Right atrium auricular region (tissue), 2 donors: ENCODE measurements at places on chromosomes 1 and 21. TPM values are rescaled to one million over a fixed set of nuclear protein-coding genes. Genes with fewer than 3 reads are reported as not detected.

GRCh38 chr1:75130865-75131564, 3.2 kb upstream of the LHX8 start:
- no peak for DNase-seq

GRCh38 chr21:45482899-45483821, 59.1 kb downstream of the SLC19A1 start:
- no peak for DNase-seq

Gene ZNF678
- total RNA-seq = 2.7 TPM

- no peak for DNase-seq
Observed at GRCh38 chr1:204126386-204126785, 25.5 kb downstream of the ETNK2 start.

Gene APOBEC4
- total RNA-seq = not detected

Gene RBM34
- 33.5 TPM for total RNA-seq

Gene L1TD1
- total RNA-seq = not detected

DNA sequence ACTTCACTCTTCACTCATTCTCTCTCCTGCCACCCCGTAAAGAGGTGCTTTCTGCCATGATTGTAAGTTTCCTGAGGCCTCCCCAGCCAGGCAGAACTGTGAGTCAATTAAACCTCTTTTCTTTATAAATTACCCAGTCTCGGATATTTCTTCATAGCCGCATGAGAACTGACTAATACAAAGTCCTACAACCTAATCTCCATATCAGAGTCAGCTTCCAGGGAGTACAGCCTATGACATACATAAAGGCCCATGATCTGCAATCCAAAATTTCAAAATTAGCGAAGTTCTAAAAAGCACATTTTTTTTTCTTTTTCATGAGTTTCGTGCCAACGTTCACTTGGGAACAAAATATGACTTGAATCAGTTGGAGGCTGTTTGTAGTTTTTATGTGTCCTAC, 256.9 kb upstream of the DUSP10 start:
- DNase-seq = no peak

GRCh38 chr1:171343727-171344472, 29.9 kb downstream of the FMO4 start:
- DNase-seq = no peak

DNA sequence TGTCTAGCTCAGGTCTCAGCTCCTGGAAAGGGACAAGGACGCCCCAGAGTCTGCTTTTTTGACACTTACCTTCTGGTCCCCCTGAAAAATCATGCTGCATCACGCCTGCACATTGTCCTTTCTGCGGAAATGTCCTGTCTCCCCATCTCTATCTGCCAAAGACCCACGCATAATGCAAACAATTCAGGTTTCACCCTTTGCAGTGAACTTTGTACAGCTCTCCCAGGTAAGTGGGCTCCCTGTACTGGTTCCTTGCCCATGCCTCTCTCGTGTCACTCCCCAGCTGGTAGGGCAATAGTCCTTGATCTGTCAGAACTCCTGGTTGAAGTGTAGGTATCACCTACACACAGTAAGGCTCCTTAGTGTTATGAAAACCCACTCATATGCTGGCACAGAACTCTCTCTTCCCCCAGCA, 102.9 kb upstream of the IRF2BP2 start:
- no peak for DNase-seq

DNA sequence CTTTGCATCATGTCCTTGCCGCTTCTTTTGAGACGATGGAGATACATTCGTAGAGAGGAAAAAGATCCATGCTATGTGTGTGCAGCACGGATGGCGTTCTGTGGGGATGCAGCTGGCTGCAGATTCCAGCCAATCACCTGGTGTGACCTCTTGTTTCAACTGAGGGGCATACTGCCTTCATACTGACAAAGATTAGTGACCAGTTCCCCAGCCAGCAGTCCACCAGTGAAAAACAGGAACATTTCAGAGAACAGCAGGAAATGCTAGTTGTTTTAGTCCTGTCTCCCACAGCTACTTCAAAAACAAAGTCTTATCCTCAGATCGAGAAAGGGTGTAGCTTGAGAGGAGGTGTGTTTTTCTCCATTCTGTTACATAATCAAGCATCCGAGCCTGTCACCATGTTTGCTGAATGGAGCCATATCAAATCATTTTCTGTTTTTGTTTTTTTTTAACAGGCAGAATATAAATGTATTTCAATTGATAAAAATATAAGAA, 255.7 kb upstream of the FMN2 start:
- no peak for DNase-seq

Gene LPAR3
- total RNA-seq = 40.4 TPM

Gene SHISAL2A
- not detected for total RNA-seq

GRCh38 chr1:30754684-30755171, 2.8 kb downstream of the LAPTM5 start:
- no peak for DNase-seq

- no peak for DNase-seq
Observed at GRCh38 chr1:33168556-33169289, 13.1 kb downstream of the TRIM62 start.

Gene RASSF5
- 17.5 TPM for total RNA-seq

DNA sequence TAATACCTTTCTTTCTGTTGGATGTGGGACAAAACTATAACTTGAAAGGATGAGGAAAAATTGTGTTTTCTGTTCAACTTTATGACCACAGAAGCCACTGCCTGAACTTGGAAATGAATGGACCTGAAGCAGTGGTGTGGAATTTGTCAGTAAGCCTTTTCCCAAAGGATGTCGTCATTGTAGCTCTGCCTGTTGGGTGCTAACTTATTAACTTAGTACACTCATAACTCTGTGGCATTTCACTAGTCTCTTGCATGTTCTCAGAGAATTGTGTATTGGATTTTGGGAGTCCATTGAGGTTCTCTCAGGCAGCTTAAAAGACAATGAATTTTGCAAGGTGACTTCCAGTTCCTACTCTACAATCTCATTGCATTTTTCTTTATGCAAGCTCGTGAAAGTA, 49.6 kb downstream of the KCNK2 start:
- no peak for DNase-seq

Gene KRTAP11-1
- not detected for total RNA-seq

- DNase-seq = no peak
Observed at GRCh38 chr1:41682845-41683625, 198.6 kb upstream of the EDN2 start.

GRCh38 chr1:156908541-156908940, 11.9 kb upstream of the LRRC71 start:
- no peak for DNase-seq

Gene SPRR1A
- not detected for total RNA-seq

GRCh38 chr21:42695697-42696380, 42.4 kb downstream of the PDE9A start:
- no peak for DNase-seq

GRCh38 chr1:227295609-227296008, 22.7 kb downstream of the CDC42BPA start:
- DNase-seq = no peak

- no peak for DNase-seq
Observed at GRCh38 chr1:109425391-109426280, 612 bp downstream of the PSMA5 start.

- no peak for DNase-seq
Observed at GRCh38 chr1:87173231-87173630, 155.4 kb upstream of the LMO4 start.

- DNase-seq = no peak
Observed at GRCh38 chr1:98429965-98430443, 231.5 kb upstream of the SNX7 start.

- DNase-seq = no peak
Observed at GRCh38 chr1:62285440-62285839, 33.8 kb downstream of the KANK4 start.

GRCh38 chr1:173467426-173467825, 9.7 kb upstream of the PRDX6 start:
- DNase-seq = no peak

- DNase-seq = no peak
Observed at GRCh38 chr1:156664046-156664766, 13.0 kb downstream of the NES start.

DNA sequence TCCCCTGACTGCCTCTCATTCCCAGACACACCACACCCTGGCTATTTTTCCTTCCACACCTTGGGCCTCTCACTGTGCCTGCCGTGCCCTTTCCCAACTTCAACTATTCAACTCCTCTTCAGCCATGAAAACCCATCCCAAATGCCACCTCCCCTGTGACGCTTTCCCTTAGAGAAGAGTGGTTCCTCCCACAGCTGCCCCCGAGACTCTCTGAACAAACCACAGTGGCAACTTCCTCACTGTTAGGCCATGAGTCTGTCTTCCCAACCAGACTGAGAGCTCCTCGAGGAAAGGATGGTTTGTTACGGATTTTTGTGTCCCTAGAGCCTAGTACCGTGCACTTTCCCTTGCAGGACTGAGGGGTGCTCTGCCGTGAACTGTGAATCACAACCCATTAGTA, 59.2 kb downstream of the LRRN2 start:
- DNase-seq = no peak

DNA sequence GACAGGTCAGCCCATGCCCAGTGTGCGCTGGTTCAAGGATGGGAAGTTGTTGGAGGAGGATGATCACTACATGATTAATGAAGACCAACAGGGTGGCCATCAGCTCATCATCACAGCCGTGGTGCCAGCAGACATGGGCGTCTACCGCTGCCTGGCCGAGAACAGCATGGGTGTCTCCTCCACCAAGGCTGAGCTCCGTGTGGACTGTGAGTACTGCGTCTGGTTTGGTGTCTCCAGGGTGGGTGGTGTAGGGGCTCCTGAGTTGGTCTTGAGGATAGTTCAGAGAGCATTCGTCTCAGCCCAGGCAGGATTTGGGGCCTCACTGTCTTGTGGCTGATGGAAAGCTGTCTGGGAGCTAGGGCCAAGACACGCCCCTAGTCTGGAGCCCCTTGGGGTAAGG, 83.2 kb downstream of the TRIM11 start:
- no peak for DNase-seq

Gene PRAMEF8
- total RNA-seq = not detected

Gene OR10Z1
- not detected for total RNA-seq

Gene MTARC1
- 4.0 TPM for total RNA-seq

- DNase-seq = peak; percentile 75
Observed at GRCh38 chr1:86156566-86157455, at the start of gene COL24A1. TSS of gene COL24A1 (minus strand) at chr1:86156772. CDS start at chr1:86156396, 376 bp downstream.

- no peak for DNase-seq
Observed at GRCh38 chr1:63442141-63442475, 74.7 kb downstream of the ALG6 start.

Gene TCHH
- total RNA-seq = 0.12 TPM

Gene CCDC27
- not detected for total RNA-seq

DNA sequence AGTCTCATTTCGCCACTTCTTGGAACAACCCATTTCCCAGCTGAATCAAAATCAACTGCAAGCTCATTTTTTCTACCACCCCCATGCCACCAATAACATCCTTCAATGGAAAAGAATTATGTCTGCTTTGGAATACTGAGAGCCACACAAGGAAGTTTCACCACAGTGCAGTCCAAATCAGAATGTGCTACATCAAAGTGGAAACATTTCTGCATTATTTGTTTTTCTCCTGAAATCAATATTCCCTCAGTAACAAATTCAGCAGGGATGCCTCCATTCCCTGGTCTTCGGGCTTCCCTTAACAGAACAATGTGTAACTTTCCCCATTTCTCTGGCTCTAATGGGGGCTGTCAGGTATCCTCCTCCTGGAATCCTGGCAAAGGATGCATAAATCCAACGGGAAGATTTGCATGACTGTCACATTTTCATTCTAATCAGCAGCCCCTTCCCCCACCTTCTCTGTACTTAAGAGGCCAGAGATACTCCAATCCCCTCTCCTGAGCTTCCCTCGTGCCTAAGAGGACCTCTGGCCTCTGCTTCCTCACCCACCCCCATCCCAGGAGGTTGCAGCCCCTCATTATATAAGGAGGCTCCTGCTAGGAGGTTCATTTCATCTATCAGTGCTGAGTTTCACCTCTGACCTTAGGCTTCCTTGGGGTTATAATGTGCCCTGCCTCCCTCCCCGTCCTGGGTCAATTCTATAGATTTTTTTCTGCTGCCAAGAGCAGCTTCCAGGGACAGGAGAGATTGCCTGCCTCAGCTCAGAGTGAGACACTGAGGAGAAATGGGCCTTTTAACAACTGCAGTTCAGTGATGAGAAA, 201.1 kb downstream of the OMA1 start:
- no peak for DNase-seq

- no peak for DNase-seq
Observed at GRCh38 chr1:14610761-14611160, 12.3 kb downstream of the KAZN start.
